ENCODE measurements at places on chromosomes 12 and 14. TPM values are rescaled to one million over a fixed set of nuclear protein-coding genes. Genes with fewer than 3 reads are reported as not detected.

The EFCAB11 gene
- total RNA-seq: 9.6 TPM

GRCh38 chr14:23321572-23322547, 603 bp downstream of the PABPN1 start:
- H3K4me3 ChIP-seq: peak overlapping the region; percentile 90
- H3K4me1 ChIP-seq: peaks cover 19% of the 10 kb centered on the region
- H3K27ac ChIP-seq: peak overlapping the region; percentile 96
- no peaks in the 10 kb centered on the region for H3K27me3 ChIP-seq

GRCh38 chr14:86404989-86405649, 875.2 kb downstream of the FLRT2 start:
- H3K27me3 ChIP-seq: no peaks in the 10 kb centered on the region
- no peak overlapping the region for H3K27ac ChIP-seq
- H3K4me3 ChIP-seq: no peak overlapping the region

GRCh38 chr14:101635749-101636560, 74.7 kb downstream of the DIO3 start:
- DNase-seq: no peak
- no peak overlapping the region for H3K27ac ChIP-seq
- no peaks in the 10 kb centered on the region for H3K36me3 ChIP-seq
- H3K4me3 ChIP-seq: no peak overlapping the region

DNA sequence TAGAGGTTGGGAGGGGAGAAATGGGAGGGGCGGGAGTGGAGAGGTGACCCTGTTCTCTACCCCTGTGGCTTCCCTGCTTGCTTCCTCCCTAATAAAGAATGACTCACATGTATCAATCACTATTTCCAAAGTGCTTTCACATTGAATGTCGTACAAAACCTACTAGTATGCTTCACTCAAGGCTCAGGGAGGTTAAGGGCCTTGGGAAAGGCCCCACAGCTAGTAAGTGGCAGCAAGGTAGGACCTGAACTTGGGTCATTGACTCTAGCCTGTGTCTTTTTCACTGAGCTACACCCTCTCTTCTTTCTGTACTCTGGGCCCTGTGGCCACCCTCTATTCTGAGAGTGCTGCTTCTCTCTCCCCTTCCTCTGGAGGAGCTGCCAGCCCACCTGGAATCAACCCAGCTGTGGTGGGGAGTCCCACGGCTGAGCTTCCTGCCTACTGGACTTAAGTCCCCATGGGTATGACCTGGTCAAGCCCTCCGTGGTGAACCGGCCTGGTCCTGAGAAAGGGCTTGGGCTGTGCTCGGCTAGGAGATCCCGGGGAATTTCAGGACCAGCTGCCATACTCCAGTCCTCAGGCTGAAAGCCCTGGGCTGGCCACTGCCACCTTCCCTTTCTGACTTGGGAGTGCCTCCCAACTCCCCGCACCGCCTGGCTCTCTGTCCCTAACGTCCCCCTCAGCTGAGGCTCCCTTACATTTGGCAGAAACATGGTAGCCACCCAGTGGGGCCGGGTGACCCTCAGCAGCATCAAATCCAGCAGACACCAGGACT, 13.0 kb downstream of the SLC48A1 start:
- no peak overlapping the region for H3K4me3 ChIP-seq
- no peaks in the 10 kb centered on the region for H3K27me3 ChIP-seq
- H3K4me1 ChIP-seq: peaks cover 11% of the 10 kb centered on the region

DNA sequence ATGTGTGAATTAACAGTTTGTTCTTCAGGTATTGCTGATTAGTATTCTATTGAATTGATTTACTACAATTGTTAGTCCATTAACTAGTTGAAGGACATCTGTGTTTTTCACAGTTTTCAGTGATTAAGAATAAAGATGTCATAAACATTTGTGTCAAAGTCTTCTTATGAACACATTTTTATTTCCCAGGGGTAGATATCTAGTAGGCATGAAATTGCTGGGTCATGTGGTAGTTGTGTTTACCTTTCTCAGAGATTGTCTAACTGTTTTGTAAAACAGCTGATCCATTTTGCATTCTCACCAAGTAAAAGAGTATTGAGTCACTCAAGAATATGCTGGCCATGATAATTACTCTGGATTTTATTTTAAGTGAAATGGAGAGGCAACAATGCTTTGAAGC, 1145.3 kb downstream of the FSCB start:
- H3K4me1 ChIP-seq: no peaks in the 10 kb centered on the region
- H3K36me3 ChIP-seq: no peaks in the 10 kb centered on the region
- no peaks in the 10 kb centered on the region for H3K27me3 ChIP-seq

- no peak overlapping the region for H3K4me3 ChIP-seq
- no peak for DNase-seq
- H3K27ac ChIP-seq: no peak overlapping the region
- peaks cover 16% of the 10 kb centered on the region for H3K4me1 ChIP-seq
- H3K36me3 ChIP-seq: peaks cover 77% of the 10 kb centered on the region
- H3K27me3 ChIP-seq: no peaks in the 10 kb centered on the region
Measured at GRCh38 chr14:64447876-64448670, 17.2 kb upstream of the AKAP5 start.

GRCh38 chr12:75086091-75087038, 123.3 kb downstream of the KCNC2 start:
- no peaks in the 10 kb centered on the region for H3K36me3 ChIP-seq
- H3K4me3 ChIP-seq: no peak overlapping the region
- H3K27me3 ChIP-seq: no peaks in the 10 kb centered on the region
- H3K27ac ChIP-seq: no peak overlapping the region

GRCh38 chr12:132071040-132071810, 72.9 kb downstream of the DDX51 start:
- no peaks in the 10 kb centered on the region for H3K27me3 ChIP-seq
- H3K4me1 ChIP-seq: no peaks in the 10 kb centered on the region
- H3K27ac ChIP-seq: no peak overlapping the region
- peaks cover 100% of the 10 kb centered on the region for H3K36me3 ChIP-seq

GRCh38 chr12:105922670-105923102, 216.1 kb downstream of the NUAK1 start:
- no peak overlapping the region for H3K27ac ChIP-seq
- H3K4me1 ChIP-seq: no peaks in the 10 kb centered on the region
- no peak overlapping the region for H3K4me3 ChIP-seq
- H3K27me3 ChIP-seq: no peaks in the 10 kb centered on the region
- no peak for DNase-seq

The CRACR2A gene
- total RNA-seq: 7.6 TPM

- no peak overlapping the region for H3K4me3 ChIP-seq
- H3K4me1 ChIP-seq: no peaks in the 10 kb centered on the region
- DNase-seq: no peak
Measured at GRCh38 chr14:59036134-59036533, 152.3 kb upstream of the DAAM1 start.

DNA sequence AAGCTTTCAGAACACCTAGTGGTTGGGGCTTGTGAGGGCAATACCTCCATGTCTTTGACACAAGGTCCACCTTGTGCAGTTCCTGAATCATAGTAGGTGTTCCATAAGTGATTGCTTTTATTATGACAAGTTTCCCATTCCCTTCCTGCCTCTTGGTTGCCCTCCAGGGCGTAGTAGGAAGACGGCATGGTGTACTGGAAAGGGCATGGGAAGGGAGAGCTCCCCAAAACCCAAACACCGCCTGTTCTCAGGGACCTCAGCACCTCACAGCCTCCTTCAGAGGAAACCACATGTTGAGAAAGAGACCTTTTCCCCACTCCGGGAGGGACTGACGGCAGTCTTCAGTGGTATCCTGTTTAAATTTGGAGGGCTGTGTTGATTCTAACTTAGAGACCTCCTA, 21.1 kb downstream of the EVL start:
- H3K27ac ChIP-seq: no peak overlapping the region
- H3K36me3 ChIP-seq: peaks cover 38% of the 10 kb centered on the region
- DNase-seq: no peak
- H3K4me1 ChIP-seq: no peaks in the 10 kb centered on the region
- no peak overlapping the region for H3K4me3 ChIP-seq

- H3K4me1 ChIP-seq: no peaks in the 10 kb centered on the region
- no peak overlapping the region for H3K27ac ChIP-seq
- no peaks in the 10 kb centered on the region for H3K36me3 ChIP-seq
- DNase-seq: peak; percentile 5
- no peak overlapping the region for H3K4me3 ChIP-seq
Measured at GRCh38 chr12:80632835-80633234, 74.6 kb upstream of the MYF6 start.

DNA sequence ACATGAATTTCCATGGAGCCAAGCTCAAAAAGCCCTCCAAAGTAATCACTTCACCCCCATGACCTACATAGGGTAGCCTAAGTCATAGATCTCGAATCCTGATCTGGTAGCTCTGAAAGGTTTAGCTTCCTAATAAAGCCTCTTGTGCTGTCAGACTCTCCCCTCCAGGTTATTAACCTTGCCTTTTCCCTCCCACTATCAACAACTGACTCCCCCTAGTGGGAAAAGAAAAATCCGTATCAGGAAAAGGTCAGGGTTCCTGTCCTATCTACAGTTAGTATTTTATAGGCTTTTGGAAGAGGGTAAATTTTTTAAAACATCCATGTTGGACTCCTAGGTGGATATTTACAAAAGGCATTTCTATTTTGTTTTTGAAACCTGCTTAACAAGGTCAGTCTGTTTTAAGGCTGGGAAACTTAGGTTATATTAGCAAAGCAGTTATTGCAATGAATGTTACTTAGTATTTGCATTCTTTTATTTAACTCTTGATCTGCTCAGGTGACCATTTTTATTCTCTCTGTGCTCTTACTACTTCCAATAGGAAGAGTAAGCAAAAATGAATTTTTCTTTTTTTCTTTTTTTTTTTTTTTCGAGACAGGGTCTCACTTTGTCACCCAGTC, 8.0 kb downstream of the YY1 start:
- peak; percentile 73 for DNase-seq
- H3K4me3 ChIP-seq: no peak overlapping the region
- peaks cover 65% of the 10 kb centered on the region for H3K4me1 ChIP-seq
- H3K36me3 ChIP-seq: no peaks in the 10 kb centered on the region
- peak overlapping the region; percentile 38 for H3K27ac ChIP-seq

DNA sequence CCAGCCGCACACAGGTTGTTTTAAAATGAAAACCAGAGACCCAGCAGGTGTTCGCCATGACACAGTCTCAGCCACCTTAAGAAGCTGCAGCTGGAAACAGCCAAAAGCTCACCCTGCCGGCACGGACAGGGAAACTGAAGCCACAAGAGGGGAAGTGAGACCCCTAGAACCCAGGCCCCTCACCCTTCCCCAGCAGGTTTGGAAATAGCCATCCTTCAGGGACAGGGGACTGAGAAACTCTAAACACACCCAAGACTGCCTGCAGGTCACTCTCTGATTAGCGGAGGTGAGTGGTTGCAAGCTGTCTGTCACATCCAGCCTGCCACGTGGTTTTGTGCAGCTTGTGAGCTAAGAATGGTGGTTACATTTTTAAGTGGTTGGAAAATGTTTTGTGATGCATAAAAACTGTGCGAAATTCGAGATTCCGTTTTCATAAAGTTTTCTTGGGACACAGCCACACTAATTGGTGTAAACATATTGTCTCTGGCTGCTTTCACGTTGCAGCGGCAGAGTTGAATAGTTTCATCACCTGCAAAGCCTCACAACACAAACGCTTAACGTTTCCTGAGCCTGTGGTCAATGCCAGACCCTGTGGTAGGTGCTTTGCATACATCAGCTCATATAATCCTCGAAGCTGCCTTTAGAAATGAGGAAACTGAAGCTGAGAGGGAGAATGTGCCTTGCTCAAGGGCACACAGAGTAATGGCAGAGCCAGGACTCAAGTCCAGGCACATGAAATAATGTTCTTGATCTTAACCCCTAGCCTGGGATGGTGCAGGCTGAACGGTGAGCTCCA, 1.7 kb upstream of the SELPLG start:
- H3K27ac ChIP-seq: peak overlapping the region; percentile 75
- H3K36me3 ChIP-seq: no peaks in the 10 kb centered on the region
- peak; percentile 50 for DNase-seq
- H3K27me3 ChIP-seq: peaks cover 7% of the 10 kb centered on the region
- H3K4me1 ChIP-seq: no peaks in the 10 kb centered on the region
- no peak overlapping the region for H3K4me3 ChIP-seq

GRCh38 chr12:89155826-89156225, 196.5 kb downstream of the DUSP6 start:
- DNase-seq: no peak
- H3K4me1 ChIP-seq: peaks cover 32% of the 10 kb centered on the region
- no peaks in the 10 kb centered on the region for H3K27me3 ChIP-seq
- no peaks in the 10 kb centered on the region for H3K36me3 ChIP-seq
- H3K4me3 ChIP-seq: no peak overlapping the region

GRCh38 chr14:76022991-76023390, 37.4 kb downstream of the IFT43 start:
- no peak for DNase-seq
- H3K27ac ChIP-seq: no peak overlapping the region
- H3K27me3 ChIP-seq: no peaks in the 10 kb centered on the region
- peaks cover 54% of the 10 kb centered on the region for H3K36me3 ChIP-seq

The ANAPC7 gene
- 44.9 TPM for total RNA-seq

- no peak overlapping the region for H3K4me3 ChIP-seq
- no peak overlapping the region for H3K27ac ChIP-seq
- no peaks in the 10 kb centered on the region for H3K4me1 ChIP-seq
- DNase-seq: no peak
Measured at GRCh38 chr12:45246236-45246635, 30.3 kb downstream of the ANO6 start.

DNA sequence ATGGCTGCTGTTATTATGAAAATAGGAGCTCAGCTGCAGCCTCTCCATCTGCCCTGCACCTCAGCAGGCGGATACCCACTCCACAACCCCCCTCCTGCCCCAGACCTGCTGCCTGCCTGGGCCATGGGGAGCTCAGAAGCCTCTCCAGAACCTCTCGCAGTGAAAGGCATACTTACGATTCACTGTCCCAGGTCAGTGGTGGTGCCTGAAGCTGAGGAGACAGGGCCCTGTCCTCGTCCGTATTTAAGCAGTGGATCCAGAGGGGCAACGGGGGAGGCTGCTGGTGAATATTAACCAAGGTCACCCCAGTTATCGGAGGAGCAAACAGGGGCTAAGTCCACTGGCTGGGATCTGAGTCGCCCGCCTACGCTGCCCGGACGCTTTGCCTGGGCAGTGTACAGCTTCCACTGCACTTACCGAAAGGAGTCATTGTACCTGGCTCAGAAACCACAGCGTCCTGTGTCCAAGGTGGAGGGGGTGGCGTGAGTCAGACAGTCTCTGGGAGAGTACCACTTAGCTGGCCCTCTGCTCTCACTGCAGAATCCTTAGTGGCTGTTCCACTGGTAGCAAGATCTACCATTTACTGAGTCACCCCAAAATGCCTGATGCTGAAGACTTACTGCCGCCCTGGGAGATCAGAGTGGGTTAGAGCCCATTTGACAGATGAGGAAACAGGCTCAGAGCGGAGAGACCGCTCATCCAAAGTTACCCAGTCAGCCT, at the start of gene SERPINA1:
Gene SERPINA1 (minus strand): TSS at position 219 of the 720 bp plus-strand sequence. CDS start 5,365 bp downstream, outside the sequence.
- no peaks in the 10 kb centered on the region for H3K27me3 ChIP-seq
- peak within 1 kb of the TSS; percentile 64 for H3K27ac ChIP-seq
- peaks cover 36% of the 10 kb centered on the region for H3K4me1 ChIP-seq
